Dermis microvascular lymphatic vessel endothelial cell (primary cell): ENCODE measurements at places on chromosomes 13 and 19. TPM values are rescaled to one million over a fixed set of nuclear protein-coding genes. Genes with fewer than 3 reads are reported as not detected.

ZNF580 gene
- total RNA-seq, result 1.0 and 3.0 TPM in 2 replicates

UNC13A gene
- 0.13 TPM in 2 replicates for total RNA-seq

ZNF470 gene
- 3.1 and 3.5 TPM in 2 replicates for total RNA-seq

SLC17A7 gene
- total RNA-seq, result 0.13 TPM in 2 replicates

PPAN gene
- total RNA-seq, result 16.3 and 20.4 TPM in 2 replicates

VAV1 gene
- under 0.01 and 0.13 TPM in 2 replicates for total RNA-seq

NCCRP1 gene
- not detected in 2 replicates for total RNA-seq

HIPK4 gene
- total RNA-seq, result under 0.01 TPM in 2 replicates

APC2 gene
- total RNA-seq, result under 0.01 TPM in 2 replicates

TMIGD2 gene
- not detected in 2 replicates for total RNA-seq

RAB4B gene
- total RNA-seq, result 8.6 and 14.4 TPM in 2 replicates

LSM7 gene
- 90.9 and 94.4 TPM in 2 replicates for total RNA-seq

THSD8 gene
- not detected in 2 replicates for total RNA-seq

ATP7B gene
- total RNA-seq, result 5.1 and 6.1 TPM in 2 replicates

PPM1N gene
- 0.25 and 1.0 TPM in 2 replicates for total RNA-seq

DYRK1B gene
- total RNA-seq, result 9.2 and 16.1 TPM in 2 replicates

CD37 gene
- total RNA-seq, result not detected in 2 replicates

SULT2A1 gene
- total RNA-seq, result not detected in 2 replicates
